Epithelial cell of proximal tubule (primary cell): ENCODE measurements at places on chromosomes 5 and 9.
A peak's percentile ranks its signal among the peaks of the same experiment; 100 is the strongest.

DNA sequence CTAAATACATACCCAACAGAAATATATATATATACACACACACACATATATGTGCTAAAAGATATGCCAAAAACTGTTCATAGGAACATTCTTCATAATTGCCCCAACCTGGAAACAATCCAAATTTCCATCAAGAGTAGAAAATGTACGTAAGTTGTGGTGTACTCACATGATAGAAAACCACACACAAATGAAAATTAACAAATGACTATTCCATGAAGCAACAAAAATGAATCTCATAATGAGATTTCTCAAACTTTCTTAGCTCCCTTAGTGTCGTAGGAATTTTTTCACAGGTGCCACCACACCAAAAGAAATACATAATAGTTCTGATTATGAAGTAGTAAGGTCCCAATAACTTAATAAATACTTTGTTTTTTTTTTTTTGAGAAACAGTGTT, 7.8 kb downstream of the ATP10B start:
- no peak for DNase-seq

GRCh38 chr5:56190497-56190896, 42.6 kb downstream of the ANKRD55 start:
- DNase-seq: no peak

DNA sequence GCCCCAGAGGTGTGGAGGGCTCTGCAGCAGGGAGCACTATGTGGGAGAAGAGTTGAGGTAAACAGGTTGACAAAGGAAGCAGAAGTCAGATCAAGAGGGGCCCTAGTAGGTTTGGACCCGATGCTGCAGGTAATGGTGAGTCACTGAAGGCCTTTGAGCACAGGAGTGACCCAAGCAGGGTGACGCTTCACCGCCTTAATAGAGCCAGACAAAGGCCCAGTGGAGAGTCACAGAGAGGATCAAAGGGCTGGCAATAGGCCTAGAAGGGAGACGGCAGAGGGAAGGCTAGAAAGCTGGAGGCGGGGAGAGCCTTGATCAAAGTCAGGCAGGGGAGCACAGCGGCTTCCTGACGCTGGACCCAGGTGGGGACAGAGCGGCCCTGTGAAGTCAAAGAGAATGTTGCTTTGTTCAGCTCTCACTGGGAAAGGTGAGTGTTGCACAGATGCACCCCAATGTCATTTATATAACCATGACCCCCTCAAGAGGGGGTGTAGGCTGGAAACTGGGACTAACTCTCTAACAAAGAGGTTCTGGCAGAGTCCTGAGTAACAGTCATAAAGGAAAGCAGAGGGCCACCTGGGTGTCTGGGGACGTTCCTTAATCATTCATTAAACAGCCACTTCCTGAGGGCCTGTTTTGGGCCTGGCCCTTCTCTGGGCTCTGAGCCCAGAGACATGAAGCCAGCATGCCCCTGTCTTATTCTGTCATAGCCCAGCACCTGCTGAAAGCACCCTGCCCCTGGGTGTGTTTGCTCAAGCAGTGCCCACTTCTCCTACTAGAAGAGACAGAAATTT, 9.8 kb upstream of the CPLX2 start:
- no peak for DNase-seq

DNA sequence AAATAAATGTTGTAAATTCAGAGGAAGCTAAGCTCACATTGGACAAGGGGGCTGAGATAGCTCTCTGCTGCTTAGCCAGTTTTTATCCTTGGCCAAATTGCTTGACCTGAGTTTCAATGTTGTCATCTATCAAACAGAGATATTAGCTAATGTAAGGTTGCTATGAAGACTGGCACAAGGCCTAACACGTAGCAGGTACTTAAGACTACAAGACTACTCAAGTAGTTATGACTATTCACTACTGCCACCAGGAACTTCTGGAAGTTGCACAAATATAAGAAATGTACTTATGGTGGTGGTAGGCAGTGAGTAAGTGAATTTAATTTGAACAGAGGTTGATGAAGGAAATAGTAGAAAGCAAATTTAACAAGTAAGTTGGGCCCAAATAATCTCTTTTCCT, 17.4 kb upstream of the FYB1 start:
- DNase-seq: no peak

DNA sequence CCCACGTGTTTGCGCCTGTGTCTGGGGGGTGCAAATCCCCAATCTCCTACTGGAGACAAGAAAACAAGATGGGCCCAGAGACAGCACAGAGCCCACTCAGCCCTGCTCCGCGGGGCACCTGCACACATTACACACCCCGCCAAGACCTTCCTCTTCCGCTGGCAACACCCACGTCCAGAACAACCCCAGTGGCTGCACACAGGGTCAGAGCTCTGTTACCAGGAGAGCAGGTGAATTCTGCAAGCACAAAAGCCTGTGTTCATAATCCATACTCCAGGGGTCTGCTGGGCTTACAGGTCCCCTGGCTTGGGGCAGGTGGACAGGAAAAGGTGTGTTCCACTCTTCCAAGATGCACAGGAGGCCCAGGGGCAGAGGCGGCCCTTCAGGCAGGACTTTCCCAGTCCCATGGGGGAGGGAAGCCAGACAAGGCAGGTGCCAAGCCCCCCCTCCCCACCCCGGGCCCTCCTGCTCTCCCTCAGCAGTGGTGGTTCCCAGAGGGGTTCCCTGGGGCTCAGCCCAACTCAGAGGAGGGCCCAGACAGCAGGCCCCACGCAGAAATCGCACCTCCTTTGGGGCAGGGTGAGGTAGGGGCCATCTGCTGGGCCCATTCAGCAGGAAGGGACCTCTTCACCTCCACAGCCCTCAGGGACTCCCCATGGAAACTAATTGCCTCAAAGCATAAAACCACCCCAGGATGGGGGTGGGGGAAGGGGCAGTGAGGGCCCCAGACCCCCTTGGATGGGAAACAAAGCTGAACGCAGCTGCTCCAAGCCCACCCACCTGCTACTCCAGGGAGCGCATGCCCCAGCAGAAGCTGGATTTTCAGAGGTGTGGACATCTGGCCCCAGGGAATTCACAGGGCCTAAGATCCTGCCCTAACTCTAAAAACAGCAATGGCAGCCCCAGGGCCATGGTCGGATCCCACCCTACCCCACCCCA, 105.3 kb downstream of the VAV2 start:
- DNase-seq: no peak

GRCh38 chr9:78053627-78054026, 22.0 kb upstream of the GNAQ start:
- DNase-seq: no peak

DNA sequence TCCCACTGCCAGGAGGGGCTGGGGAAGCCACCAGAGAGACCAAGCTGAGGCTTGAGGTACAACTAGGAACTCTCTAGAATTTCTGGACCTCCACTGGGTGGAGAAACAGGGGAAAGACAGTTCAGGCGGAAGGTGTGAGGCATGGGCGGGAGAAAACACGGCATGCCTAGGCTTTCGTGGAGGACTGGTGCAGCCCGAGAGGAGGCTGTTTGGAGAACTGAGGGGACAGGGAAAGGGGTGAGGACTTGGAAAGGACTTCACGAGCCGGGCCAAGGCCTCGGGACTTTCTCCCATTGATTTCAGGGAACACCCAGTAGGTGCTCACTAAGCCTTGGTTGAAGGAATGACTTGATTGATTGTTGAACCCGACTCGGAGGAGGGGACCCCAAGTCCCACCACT, 9.5 kb upstream of the ADGRD2 start:
- no peak for DNase-seq

- no peak for DNase-seq
Observed at GRCh38 chr5:83777856-83778255, 57.2 kb upstream of the HAPLN1 start.

DNA sequence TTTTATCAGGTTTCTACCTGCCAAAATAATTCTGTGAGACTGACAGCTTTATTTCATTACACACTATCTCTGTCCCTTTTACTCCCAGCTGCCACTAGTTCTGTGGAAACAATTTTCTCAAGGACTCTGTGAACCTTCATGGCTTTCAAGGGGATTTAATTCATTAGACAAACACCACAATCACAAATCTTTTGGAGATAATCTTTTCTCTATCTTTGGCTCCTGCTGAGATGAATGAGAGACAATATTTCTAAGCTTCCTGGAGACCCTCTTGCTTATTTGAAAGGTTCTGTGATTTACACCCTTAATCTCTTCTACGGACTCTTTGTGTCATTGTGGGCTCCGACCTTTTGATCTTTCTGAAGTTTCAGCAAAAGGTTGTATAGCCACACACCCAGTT, 222.6 kb downstream of the PRDM9 start:
- DNase-seq: no peak

- no peak for DNase-seq
Observed at GRCh38 chr5:132776131-132776937, 705 bp downstream of the SEPTIN8 start.

- DNase-seq: peak; percentile 65
Observed at GRCh38 chr5:96885518-96886338, 9.4 kb downstream of the ERAP2 start.

GRCh38 chr9:136470792-136471469, 11.9 kb downstream of the SEC16A start:
- DNase-seq: no peak

GRCh38 chr5:59036274-59036961, 453.5 kb downstream of the RAB3C start:
- no peak for DNase-seq
